ENCODE measurements at places on chromosomes 7 and 10.

DNA sequence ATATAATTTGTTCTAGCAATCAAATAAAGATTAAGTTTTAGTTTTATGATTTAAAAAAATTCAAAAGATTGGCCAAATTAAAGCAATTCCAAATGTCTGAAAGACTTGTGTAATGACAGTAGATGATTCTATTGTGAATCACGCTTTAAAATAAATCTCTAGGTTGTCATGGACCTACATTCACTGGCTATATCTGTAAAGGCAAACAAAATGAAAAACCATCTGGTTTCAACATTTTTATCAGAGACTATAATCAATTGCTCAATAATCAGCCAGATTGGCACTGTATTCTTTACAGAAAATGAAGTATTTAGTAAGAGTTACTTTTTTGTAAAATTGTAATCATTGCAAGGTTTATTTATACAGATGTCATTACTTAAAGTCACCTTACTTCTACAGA lies 60.7 kb downstream of the DGKB start:
- no peak for DNase-seq

- DNase-seq = no peak
Measured at GRCh38 chr7:45221896-45222604, 64.5 kb downstream of the RAMP3 start.

DNA sequence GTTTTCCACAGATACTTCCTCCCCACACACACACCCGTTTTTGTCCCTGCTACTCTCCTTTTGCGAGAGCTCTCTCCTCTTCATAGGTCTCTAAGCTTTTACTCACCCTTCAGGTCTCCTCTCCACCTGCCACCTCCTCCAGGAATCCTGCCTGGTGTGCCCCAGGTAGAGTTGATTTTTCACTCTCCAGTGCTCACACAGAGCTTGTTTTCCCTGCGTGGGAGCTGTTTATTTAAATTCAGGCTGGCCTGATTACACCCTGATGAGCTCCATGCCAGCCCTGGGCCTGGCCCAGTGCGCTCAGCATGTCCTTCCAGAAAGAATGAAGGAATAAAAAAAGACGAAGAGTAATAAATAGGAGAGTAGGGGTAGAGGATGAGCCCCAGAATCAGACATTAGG lies 7.5 kb upstream of the CLDN4 start:
- DNase-seq = no peak

DNA sequence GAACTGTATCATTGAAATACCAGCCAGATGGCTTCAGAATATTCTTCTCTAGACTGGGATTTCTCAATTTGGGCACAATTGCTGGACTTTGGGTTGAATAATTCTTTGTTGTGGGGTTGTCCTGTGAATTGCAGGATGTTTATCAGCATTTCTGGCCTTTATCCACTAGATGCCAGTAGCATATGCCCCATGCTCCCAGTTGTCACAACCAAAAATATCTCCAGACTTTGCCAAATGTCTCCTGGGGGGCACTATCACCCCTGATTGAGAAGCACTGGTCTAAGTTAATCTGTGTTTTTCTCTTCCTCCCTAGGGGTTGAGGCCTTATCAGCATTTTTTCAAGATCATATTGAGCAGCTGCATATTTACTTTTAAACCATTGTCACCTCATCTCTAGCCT lies 204.9 kb upstream of the SP8 start:
- DNase-seq = no peak

- DNase-seq = no peak
Measured at GRCh38 chr10:58817201-58817846, 304.7 kb downstream of the BICC1 start.

- no peak for DNase-seq
Measured at GRCh38 chr7:155358948-155359712, 61.5 kb downstream of the INSIG1 start.

GRCh38 chr10:26650406-26650805 lies 47.1 kb upstream of the PDSS1 start:
- no peak for DNase-seq

DNA sequence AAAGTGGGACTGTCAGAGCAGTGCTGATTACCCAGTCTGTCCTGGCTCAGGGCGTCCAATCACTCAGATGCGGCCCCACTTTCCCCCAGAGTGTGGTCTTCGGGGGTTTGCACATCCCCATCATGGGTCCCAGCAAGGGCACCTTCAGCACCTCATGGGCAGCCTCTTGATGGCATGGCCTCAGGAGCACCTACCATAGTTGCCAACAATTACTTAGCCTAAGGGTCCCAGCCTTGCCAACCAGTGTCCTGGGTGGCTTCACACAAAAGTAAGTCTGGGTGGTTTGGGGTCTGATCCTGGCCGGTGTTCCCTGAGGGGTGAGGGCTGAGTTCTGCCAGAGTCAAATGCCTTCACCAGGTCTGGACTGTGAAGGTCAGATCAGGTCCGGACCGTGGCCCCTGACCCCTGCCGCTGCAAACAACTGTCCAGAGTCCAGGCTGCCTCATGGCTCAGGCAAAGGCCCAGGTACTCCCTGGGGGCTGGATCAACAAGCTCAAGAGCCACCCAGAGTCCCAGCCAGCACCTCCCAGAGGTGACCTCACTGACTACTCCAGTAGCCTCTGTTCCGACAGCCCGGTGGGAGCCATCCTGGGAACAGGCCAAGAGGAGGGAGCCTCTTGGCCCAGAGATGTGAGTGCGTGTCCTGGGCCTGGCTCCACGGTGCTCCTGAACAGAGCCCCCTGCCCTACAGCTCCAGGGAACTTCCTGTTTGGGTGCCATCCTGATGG lies 6.2 kb upstream of the MARVELD1 start:
- DNase-seq = no peak

DNA sequence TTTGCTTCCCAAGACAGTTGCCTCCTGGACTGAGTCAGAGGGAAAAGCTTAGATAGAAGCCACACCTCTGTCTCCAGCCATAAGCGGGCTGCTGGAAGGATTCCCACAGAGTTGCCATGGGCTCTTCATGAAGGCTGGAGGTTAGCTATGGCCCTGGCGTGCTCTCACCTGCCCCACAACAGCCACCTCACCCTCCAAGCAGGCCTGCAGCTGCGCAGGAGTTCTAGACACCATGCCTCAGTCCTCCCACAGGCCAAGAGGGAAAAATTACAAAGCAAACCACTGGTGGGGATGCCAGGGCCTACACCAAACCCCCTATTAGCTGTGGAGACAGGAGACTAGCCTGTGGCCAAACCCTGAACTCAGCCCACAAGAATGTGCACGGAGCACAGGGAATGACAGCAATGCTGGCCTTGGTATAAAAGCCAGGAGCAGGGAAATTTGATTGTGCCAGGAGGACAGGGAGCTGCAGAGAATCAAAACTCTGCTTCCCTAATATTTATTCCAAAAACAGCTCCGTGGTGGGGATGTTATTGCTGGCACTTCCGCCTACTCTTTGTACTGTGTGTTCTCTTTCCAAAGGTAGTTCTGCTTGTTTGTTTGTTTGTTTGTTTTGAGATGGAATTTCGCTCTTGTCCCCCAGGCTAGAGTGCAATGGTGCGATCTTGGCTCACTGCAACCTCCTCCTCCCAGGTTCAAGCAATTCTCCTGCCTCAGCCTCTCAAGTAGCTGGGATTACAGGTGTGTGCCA lies 60.3 kb upstream of the STK17A start:
- no peak for DNase-seq

GRCh38 chr10:44973323-44974081 lies 5.1 kb downstream of the DEPP1 start:
- DNase-seq = no peak

GRCh38 chr7:135600226-135600625 lies 42.5 kb downstream of the NUP205 start:
- DNase-seq = no peak

DNA sequence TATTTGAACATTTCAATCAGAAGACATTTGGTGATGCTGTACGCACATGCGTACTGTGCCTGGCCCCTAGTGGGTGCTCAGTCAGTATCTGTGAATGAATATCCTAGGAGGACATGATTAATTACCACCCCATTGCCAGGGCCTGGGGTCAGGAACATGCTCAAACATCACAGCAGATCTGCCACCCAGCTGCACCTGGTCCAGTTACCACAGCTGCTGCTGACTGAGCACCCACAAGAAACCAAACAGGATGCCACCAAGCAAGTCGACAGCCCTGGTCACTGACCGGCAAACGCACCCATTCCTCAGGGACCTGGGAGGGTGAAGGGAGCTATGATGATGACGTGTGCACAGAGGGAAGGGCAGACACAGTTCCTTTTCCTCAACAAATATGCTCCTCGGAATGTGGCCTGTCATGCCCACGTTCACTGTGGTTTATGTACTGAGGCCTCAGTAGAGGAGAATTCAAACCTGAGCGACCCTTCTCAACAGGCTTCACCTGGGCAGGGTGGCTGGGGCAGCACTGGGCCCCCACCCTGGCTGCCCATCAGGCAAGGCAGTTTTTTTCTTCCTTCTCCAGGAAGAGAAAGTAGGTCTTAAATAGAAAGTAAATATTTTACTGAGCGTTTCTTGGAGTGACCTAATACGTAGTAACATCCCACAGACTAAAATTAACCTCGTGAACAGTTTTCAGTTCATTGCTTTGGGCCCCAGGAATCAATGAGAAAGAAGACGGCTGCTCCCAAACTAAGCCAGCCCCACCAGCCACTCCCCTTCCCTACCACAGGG lies 13.4 kb downstream of the CTBP2 start:
- no peak for DNase-seq

GRCh38 chr10:43209651-43210141 lies 57.2 kb downstream of the RASGEF1A start:
- DNase-seq = no peak

- no peak for DNase-seq
Measured at GRCh38 chr10:106167946-106168345, 996.6 kb downstream of the SORCS1 start.

- DNase-seq = no peak
Measured at GRCh38 chr7:157527686-157528085, 190.9 kb downstream of the DNAJB6 start.

DNA sequence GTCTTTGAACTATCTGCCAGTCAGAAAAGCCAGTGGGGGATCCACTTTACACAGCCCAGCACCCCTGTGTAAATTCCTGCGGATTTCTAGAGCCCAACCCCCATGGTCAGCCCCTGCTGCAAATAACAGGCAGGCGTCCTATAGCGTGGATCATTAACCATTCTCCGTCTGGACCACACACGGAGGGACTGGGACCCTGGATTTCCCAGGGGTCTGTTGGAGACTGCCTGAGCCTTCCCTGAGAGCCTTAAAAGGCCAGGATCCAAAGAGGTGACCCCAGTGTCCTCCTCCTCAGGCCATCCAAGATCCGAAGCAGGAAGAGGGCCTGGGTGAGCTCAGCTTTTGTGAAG lies 11.2 kb upstream of the GRID1 start:
- DNase-seq = no peak

GRCh38 chr10:4678023-4678950 lies 147.7 kb upstream of the AKR1E2 start:
- no peak for DNase-seq

DNA sequence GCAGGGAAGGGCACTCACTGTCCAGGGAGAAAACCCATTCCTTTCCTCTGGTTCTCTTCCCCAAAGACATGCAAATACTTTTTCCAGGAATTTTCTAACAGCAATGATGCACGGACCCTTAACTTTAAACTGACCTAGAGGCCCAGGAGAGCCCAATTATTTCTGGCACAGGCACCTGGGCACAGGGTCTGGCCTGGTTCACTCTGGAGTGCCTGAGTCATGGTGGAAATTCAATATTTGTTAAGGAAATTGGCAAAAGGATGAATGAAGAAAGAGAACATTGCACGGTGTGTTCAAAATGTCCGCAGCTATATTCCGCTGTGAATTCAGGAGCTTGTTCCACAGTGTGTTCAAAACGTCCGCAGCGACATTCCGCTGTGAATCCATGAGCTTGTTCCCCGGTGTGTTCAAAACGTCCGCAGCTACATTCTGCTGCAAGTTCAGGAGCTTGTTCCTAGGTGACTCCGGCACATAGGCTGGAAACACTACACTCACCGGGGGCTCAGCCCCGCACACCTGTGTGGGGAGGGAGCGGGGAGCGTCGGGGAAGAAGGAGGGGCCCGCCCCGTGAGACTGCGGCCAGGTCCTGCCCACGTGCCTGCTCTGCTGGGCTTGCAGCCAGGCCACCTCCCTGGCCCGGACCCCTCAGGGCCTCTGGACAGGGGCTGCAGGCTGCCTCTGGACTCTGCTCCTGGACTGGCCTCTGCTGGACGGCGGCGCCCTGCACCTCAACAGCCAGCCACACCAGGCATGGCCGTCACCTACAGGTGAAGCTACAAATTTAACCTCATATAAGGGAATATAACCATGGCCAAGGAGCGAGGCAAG lies 72.0 kb upstream of the FAM20C start:
- no peak for DNase-seq

- DNase-seq = no peak
Measured at GRCh38 chr10:124157271-124157681, 63.9 kb upstream of the CHST15 start.

- no peak for DNase-seq
Measured at GRCh38 chr7:25845464-25845863, 306.5 kb upstream of the NFE2L3 start.

GRCh38 chr7:132207211-132207610 lies 369.1 kb downstream of the PLXNA4 start:
- no peak for DNase-seq

DNA sequence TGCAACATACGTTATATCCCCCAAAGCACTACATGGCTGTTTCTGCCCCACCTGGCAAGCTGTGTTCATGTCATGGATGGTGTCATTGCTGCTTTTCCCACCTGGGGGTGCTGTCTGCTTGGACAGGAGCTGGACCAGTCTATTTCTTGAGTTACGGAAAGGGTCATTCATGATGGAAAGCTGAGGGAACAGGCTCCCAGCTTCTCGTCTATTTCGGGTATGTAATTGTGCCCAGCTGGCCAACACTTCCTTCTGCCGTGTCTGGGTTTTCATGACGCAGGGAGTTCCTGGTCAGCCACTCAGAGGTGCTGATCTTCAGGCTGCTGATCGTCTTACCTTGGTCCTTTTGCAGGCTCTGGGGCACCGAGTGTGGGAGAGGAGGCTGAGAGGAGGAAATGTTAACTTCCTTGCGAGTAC lies 8.6 kb downstream of the BTBD16 start:
- no peak for DNase-seq

GRCh38 chr7:98291717-98292116 lies 10.2 kb downstream of the BRI3 start:
- DNase-seq = no peak

DNA sequence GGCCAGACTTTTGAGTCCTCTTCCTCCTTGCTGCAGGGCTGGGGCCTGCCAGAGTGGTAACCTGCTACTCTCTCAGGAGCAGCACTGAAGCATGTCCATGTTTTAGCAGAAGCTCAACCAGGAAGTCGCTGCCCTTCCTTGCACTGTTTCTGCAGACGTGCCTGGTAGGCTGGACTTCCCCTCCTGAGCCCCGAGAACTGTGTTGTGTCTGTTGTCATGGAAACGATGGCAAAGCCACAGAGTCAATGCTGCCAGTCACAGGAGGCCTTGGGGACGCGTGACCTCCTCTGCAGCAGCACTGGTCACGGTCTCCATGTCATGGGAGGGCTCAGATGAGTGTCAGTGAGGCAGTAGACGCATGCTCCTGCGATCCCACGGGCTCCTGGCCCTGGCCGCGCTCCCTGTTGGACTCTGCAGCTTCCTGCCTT lies 145.5 kb downstream of the FANK1 start:
- no peak for DNase-seq
